ENCODE measurements at places on chromosomes 12 and 14.

GRCh38 chr12:16325426-16325825 is 22.0 kb upstream of the MGST1 start:
- DNase-seq: no peak

- DNase-seq: no peak
Measured at GRCh38 chr12:62191491-62192179, 68.6 kb upstream of the USP15 start.

- DNase-seq: no peak
Measured at GRCh38 chr12:52203079-52203921, 11.5 kb upstream of the KRT80 start.

- DNase-seq: no peak
Measured at GRCh38 chr12:104131609-104132008, 6.4 kb downstream of the NFYB start.

DNA sequence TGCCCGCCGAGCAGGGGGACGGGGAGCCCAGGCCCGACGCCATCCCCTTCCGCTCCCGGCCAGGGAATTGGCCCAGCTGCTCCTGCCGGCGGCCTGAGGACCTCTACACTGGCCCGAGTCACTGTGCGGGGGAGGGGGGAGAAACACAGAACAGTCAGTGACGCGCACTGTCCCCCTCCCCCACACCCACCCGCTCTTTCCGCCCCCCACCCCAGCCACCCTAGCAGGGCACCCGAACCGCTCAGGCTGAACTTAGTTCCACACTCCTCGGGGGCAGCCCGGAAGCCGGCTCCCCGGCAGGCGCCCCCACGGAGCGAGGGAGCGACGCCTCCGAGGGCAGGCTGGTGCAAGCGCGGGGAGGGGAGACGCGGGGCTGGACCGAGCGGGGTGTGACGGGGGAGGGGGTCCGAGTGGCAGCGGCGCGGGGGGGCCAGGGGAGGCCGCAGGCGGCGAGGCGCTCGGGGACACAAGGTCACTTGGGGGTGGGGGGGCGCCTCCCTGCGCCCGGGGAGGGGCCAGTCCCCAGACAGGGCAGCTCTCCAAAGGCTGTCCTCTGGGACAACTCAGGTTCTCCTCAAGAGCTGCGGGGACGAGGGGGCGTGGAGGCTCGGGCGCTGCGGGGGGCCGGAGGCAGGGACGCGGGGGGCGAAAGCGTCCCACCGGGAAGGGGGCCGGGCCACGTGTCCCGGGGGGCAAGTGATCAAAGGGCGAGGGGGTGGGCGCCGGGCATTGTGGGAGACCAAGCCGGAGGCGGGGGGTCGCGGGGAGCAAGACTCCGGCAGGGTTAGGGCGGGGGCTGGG is 648 bp downstream of the CHD4 start:
- DNase-seq: peak; percentile 50

GRCh38 chr12:56749853-56750252 is 2.3 kb downstream of the PRIM1 start:
- DNase-seq: no peak

DNA sequence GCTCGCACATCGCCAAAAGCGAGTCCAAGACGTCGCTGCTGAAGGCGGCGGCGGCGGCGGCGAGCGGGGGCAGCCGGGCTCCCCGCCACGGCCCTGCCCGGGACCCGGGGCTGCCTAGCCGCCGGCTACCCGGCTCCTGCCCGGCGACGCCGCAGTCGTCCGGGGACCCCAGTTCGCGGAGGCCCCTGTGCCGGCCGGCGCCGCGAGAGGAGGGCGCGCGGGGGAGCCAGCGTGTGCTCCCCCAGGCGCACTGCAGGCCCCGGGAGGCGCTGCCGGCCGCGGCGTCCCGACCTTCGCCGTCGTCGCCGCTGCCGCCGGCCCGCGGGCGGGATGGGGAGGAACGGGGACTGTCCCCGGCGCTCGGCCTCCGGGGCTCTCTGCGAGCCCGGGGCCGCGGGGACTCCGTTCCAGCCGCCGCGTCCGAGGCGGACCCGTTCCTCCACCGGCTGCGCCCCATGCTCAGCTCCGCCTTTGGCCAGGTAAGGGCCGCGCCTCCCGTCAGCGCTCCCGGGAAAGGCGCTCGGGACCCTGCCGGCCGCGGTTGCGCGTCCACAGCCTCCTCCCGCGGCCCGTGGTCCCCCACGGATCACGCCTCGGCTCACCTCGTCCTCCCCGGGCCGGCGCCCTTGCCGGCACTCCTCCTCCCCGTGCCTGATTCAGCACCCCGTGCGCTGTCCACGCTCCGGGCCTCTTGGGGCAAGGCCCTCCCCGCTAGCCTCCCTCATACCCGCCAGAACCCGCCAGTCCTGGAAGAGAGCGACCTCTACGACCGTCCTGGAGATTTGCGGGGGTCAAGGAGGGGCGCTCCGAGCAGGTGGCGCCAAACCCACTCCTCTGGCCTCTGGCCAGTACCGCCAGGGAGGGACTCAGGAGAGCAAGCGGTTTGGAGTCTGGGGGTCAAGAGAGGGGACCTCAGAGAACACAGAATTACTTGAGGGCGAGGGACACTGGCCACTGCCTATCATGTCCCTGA is 721 bp downstream of the CABP1 start:
- DNase-seq: peak; percentile 19

DNA sequence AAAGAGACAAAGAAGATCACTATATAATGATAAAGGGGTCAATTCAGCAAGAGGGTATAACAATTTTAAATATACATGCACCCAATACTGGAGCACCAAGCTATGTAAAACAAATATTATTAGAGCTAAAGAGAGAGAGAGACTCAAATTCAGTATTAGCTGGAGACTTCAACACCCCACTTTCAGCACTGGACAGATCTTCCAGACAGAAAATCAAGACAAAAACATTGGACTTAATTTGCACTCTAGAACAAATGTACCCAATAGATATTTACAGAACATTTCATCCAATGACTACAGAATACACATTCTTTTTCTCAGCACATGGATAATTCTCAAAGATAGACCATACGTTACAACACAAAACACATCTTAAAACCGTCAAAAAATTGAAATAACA is 81.0 kb downstream of the KLHL28 start:
- no peak for DNase-seq

GRCh38 chr14:64953310-64953654 is 10.7 kb upstream of the GPX2 start:
- DNase-seq: no peak

DNA sequence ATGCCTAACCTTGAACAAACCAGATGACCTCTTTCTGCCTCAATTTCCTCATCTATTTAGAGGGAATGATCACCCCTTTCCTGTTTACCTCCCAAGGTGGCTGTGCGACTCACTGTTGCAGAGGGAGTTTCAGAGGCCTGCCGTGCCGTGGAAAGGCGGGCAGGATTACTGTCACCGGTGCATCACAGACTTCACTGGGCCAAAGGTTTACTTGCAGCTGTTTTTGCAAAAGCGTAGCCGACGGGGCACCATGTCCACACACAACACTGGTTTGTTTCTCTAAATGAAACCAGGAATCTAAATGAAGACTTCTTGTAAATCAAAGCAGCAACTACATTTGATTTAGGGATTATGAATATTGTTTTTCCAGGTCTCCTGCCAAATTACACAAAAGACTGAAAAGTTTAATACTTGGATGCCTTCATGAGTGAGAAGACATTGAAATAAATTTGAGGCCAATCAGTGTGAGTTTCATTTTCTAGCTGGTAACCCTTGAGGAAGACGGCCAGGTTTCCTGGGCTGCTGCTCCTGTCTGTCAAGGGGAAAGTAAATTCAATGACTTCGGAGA is 696.1 kb upstream of the TMEM132C start:
- DNase-seq: no peak

GRCh38 chr12:130336723-130337487 is 782 bp upstream of the PIWIL1 start:
- DNase-seq: no peak

DNA sequence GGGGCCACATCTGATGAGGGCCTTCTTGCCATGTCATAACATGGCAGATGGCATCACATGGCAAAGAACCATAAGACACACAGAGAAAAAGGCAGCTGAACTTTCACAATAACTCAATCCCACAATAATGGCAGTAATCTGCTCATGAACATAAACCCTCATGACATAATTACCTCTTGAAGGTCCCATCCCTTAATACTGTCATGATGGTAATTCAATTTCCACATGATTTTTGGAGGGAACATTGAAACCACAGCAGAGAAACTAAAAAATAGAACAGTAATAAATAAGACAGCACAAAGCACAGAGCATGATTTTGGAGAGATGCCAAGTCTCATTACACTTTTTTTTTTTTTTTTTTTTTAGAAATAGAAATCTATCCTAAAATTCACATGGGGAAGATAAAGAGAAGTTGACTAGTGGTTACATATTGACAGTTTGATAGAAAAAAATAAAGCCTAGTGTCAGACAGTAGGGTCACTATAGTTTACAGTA is 61.8 kb upstream of the ATF7IP start:
- no peak for DNase-seq

DNA sequence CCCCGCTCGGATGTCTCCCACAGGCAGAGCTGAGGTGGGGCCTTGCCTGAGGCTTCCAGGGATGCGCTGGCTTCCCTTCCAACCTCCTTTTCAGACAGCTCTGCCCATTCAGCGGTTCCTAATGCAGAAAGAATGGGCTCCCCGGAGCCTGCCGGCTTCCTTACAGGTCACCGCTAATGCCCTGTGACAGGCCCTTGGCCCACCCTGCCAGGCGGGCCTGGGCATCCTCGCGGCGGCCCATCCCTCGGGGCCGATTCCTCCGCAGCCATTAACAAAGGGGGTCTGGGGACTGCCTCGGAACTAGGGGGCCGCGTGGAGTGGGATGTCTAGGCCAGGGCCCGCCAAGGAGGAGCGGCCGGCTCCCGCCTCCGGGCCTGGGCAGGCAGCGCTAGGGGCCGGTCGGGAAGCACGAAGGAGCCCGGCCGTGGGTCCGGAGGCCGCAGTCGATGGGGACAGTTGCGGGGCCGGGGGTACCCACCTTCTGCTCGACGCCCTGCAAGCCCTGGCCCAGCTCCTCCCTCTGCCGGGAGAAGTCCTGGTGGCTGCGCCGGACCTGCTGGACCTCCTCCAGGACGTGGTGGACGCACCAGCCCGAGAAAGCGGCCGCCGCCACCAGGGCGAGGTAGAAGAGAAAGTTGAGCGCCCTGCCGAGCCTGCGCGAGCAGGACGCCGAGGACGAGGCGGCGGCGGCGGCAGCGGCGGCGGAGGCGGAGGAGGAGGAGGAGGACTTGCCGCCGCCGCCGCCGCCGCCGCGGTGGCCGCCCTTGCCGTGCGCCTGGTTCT is 738 bp downstream of the CKAP4 start:
- peak; percentile 44 for DNase-seq

- DNase-seq: no peak
Measured at GRCh38 chr12:62003701-62004100, 256.5 kb upstream of the USP15 start.

- no peak for DNase-seq
Measured at GRCh38 chr12:105083551-105084105, 630 bp downstream of the ALDH1L2 start.

GRCh38 chr14:53151523-53152183 is 1.5 kb downstream of the DDHD1 start:
- DNase-seq: peak; percentile 14

DNA sequence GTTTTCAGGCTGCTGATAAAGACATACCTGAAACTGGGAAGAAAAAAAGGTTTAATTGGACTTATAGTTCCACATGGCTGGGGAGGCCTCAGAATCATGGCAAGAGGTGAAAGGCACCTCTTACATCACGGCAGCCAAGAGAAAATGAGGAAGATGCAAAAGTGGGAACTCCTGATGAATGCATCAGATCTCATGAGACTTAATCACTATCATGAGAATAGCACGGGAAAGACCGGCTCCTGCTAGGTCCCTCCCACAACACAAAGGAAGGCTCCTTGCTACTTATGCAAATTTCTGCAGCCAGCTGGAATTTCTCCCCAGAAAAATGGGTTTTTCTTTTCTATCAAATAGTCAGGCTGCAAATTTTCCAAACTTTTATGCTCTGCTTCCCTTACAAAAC is 174.1 kb upstream of the RMST start:
- DNase-seq: no peak

DNA sequence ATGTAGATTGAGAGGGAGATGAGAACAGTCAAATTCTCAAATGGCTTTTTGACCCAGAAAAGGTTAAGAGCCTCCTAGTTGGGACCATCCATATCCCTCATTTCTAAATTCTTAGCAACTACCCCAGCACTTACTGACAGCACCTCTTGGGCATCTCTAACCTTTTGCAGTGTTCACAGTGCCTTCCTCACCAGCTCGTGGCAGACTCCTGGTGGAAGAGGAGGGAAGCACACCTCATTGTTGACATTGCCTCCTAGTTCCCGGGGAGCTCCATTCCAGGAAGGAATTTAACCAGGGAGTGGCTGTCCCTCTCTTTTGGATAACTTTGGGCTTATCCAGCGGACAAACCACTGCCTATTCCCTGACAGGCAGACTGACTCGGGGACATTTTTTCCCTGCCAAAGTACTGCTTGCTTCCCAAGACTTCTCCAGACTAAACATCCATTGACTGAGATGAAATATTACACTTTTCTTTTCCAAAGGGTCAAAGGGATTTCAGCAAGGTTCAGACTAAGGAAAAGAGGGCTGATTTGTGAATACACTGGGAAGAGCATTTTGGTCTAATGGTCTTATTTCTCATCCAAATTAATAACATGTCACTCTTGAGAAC is 9.0 kb upstream of the OR6J1 start:
- DNase-seq: peak; percentile 18

- DNase-seq: no peak
Measured at GRCh38 chr12:82015623-82016347, 256.6 kb upstream of the PPFIA2 start.

GRCh38 chr12:39102474-39103209 is 197.3 kb upstream of the CPNE8 start:
- DNase-seq: no peak

DNA sequence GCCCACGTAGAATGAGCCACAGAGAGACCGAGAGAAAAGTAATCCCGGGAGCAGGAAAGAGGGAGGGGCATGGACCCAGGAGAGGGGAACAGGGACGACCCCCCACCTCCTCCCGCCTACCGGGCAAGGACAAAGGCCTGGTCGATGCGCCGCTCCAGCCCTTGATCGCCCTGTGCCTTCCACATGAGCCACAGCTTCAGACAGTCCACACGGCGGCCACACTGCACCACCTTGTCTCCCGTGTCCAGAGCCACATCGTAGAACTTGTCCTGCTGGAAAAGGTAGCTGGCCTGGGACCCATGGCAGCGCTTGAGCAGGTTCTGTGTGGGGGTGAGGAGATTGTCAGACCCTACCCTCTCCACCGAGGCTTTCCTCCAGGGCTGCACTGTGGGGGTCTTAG is 20.5 kb upstream of the ZNF740 start:
- no peak for DNase-seq

GRCh38 chr14:91078095-91078737 is 17.8 kb upstream of the RPS6KA5 start:
- DNase-seq: peak; percentile 13

GRCh38 chr14:50812856-50813543 is 18.0 kb downstream of the NIN start:
- DNase-seq: no peak
